Activated CD8-positive, alpha-beta memory T cell treated with anti-CD3 and anti-CD28 coated beads, Interleukin-2, amount 50 U/mL, for 4 hours (primary cell): ENCODE measurements at places on chromosomes 6 and 20.
A peak's percentile ranks its signal among the peaks of the same experiment; 100 is the strongest.

DNA sequence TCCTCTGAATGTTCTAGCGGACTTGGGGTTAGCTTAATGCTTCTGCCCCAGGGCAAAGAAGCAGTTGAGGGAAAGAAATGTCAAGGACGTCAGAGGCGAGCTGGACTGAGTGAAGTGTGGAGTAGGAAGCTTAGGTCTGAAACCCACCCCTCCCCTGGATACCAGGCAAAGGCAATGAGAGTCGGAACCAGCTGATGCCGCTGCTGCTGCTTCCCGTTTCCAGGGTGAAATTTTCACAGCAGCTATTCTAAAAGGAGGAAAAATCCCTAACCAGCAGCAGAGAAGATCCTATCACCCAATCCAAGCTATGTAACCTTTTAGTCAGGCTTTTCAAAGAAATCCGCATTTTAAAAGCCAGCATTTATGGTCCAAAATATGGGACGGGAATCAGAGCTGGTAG, 564.3 kb downstream of the LMBRD1 start:
- DNase-seq = no peak

- DNase-seq = no peak
Observed at GRCh38 chr20:50292591-50293283, 102.1 kb downstream of the CEBPB start.

DNA sequence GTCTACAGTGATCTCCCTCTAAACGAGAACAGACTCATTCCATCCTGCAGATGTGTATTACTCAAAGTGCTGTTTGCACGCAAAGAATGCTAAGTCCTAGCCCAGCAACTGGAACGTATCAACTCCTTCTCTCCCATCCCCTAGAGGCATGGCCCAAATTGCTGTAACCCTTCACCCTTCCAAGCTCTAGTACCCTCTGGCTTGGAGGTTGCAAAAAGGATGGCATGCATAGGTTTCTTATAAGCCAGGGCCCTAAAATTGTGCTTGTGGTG, 71.5 kb upstream of the TGM3 start:
- DNase-seq = no peak

DNA sequence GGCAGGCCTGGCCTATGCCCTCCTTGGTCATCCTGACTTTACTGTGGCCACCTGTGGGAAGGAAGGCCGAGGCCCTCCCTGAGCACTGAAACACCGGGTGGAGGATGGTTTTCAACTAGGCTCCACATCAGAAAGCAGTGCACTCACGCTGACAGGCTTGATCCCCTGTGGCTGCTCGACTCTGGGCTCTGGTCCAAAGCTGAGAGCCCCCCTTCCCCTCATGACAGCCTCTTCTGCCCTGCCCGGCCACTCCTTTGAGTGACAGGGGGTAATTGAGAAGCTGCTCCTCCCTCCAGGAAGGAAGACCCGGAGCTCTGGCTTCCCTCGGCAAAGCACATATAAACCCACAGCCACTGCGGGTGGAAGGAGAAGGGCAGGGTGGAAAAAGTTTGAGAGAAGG, 43.6 kb downstream of the MUC22 start:
- DNase-seq = no peak

DNA sequence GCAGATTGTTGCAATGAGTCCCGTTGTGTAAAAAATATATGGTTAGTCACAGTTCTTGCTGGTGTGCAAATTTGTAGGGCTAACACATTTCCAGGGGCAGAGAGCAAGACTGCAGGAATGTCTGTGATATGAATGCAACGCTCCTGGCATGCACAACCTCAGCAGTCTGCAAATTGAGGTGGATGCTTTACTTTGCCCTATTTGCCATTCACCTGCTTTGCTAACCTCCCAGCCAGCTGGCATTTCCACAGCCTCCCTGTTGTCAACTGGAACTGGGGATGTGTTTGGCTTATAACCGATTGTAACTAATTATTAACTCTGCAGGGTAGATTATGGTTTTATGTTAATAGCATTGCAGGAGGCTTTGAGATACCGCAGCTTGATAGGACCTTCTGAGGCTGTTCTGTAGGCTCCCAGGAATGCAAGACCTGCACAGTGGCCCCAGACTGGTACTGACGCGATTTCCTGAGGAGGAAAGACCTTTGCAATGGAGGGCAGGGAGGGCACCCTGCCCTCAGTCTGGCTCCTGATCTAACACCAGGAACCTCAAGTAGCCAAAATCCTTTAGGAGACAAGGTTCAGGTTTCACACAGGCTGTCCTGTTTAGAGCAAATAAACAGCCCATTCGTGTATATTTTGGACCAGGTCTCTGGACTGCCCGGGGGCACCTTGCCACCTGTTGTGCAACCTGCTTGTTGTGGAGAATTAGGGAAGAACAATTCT, 53.4 kb downstream of the EDN1 start:
- no peak for DNase-seq

- DNase-seq = no peak
Observed at GRCh38 chr6:79077715-79078074, 359 bp downstream of the PHIP start.

- no peak for DNase-seq
Observed at GRCh38 chr6:160137130-160137988, 15.7 kb downstream of the SLC22A1 start.

- DNase-seq = no peak
Observed at GRCh38 chr6:119352001-119352400, 2.4 kb upstream of the MAN1A1 start.

- no peak for DNase-seq
Observed at GRCh38 chr6:166237617-166238016, 70.0 kb upstream of the TBXT start.

- no peak for DNase-seq
Observed at GRCh38 chr6:165961233-165961632, 206.4 kb downstream of the TBXT start.

DNA sequence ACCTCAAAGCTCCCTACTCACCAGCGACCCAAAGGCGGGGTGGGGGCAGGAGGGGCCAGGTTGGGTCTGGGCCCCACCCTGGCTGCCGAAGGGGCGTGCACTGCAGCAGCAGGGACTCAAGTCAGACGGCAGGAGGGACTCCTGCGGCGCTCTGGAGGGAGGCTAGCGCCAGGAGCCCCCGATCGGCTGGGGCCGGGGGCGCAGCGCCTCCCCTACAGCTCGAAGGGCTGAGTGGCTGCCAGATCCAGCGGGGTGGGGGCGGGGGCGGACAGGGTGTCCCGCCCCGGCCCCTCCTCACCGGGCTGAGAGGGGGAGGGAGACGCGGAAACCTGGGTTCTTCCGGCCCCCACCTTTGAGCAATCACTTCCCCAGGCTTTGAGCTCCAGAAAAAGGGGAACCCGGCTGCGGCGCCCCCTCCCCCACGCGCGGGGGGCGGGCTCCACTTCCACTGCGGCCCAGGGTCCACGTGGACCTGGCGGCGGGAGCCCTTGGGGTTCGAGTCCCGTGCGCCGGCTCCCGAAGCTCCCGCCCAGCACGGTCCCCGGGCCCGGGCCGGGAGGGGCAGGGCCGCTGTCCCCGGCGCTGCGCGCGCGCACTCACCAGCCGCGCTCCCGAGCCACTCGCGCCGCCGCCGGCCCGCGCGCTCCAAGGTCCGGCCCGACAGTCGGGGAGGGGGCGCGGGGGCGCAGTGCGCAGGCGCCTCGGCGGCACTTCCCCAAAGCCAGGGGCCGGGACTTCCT, at the start of gene RGS19:
TSS of gene RGS19 (minus strand) at position 246 of the 740 bp plus-strand sequence. CDS start 2,632 bp downstream, outside the sequence.
- DNase-seq = peak; percentile 66

- DNase-seq = no peak
Observed at GRCh38 chr20:47263465-47264084, 92.9 kb downstream of the ZMYND8 start.

- DNase-seq = no peak
Observed at GRCh38 chr6:112795316-112795715, 448.2 kb downstream of the RFPL4B start.

- DNase-seq = no peak
Observed at GRCh38 chr6:161884782-161885181, 610.9 kb upstream of the AGPAT4 start.

GRCh38 chr20:61744691-61745396, 320.8 kb downstream of the TAF4 start:
- DNase-seq = no peak

DNA sequence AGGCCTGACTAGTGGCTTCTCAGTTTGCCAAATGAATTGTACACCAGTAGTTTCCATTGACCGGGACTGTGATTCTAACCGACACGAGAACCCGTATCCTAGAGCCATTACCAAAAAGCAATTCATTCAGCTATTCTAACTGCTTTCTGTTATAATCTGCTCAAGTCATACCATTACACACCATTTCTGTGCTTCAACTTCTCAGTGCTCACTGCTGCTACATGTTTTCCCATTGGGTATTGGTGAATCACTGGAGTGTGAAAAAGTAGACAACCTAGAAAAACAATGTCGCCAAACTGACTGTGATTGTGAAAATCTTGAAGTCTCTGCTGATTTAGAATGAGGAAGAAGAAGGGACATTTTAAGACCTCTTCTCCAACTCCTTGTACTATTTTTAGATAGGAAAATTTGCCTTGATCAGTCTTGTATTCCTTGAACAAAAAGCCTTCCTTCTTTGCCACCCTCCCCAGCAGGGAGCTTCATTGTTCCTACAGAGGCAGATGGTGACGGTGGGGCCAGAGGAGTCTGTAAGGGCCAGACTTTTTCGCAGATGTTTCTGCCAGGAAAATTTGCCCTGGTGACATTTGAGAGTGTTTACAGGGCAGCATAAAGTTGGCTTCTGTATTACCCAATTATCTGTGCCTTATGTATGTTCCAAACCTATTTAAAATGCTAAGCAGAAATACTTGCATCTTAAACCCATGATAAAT, 31.7 kb upstream of the MAP3K4 start:
- no peak for DNase-seq

DNA sequence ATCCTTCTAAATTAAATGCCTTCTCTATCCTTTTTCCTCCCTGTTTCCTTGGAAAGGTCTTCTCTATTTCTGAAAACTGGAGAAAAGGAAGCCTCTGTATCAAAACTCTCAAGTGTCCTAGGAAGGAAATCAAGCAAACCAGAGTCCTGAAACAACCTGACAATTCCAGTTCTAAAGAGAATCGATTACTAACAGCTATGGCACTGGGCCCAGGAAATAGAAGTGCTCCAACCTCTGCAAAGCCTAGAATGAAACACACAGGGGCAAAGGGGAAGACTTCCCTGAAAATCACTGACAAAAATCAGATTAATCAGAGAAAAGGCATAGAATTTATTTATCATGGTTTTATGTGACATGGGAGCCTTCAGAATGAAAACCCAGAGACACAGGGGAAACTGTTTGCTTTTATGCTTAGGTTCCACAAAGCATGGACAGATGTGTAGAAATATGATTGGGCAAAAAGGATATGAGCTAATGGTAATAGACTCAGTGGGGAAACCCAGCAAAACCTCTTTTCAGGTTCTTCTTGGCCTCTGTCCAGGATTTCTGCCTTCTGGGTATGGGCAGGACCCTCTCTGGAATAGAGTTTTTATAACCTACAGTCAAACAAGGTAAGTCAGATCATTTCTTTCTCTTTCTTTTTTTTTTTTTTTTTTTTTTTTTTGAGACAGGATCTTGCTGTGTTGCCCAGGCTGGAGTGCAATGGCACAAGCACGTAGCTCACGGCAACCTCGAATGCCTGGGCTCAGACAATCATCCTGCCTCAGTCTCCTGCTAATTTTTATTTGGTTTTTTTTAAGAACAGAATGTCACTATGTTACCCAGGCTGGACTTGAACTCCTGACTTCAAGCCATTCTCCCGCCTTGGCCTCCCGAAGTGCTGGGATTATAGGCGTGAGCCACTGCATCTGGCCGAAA, 91.7 kb downstream of the CD24 start:
- no peak for DNase-seq

GRCh38 chr6:116385459-116385802, 14.7 kb downstream of the DSE start:
- DNase-seq = no peak
